ENCODE measurements at places on chromosomes 13 and 19.

- no peak for DNase-seq
Measured at GRCh38 chr13:101697745-101698144, 245.3 kb downstream of the ITGBL1 start.

DNA sequence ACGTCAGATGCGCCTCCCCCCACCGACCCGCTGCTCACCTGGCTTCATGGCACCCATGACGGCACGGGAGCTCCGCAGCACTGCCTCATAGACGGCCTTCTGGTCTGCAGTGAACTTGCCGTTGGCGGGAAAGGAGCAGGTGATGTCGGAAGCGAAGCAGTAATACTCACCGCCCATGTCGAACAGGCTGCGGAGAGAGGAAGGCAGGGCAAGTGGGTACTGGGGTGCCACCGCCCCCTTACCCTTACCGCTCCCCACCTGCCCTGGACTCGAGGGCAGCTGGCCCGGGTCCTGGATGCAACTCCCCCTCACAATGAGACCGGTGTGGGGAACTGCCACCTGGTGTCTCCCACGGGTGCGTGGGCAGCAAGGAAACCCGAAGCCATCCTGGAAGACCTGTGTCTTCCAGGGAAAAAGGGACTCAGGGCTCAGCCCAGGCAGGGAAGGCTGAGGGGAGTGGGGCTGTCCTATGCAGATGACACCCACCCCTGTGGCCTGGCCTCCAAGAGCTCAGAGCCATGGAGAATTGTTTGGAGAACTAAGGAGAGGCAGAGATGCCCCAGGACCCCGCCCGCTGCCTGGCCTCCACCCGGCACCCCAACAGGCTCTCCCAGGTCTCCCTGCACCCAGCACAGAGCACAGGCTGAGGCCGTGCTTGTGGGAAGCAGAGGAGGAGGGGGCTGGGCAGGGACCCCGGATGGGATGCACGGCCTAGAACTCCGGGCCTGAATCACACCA, 28.3 kb downstream of the CEBPG start:
- DNase-seq = no peak

DNA sequence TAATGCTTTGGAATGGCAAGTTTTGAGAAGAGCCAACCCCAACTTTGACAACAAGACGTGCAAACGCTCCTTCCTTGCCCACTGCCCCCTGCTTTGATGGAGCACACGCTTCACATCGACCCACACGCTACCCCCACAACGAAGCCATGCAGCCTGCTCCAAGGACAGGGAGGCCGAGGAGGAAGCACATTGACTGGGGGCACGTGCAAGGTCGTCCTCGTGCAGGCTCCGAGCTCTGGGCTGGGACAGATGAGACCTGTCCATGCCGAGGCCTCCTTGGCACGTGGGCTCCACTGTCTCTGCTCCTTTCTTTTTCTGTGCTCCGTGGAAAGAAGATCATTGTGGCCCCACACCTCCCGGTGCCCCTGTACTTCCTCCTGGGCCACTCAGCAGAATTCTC, 309.0 kb downstream of the TEX29 start:
- no peak for DNase-seq

DNA sequence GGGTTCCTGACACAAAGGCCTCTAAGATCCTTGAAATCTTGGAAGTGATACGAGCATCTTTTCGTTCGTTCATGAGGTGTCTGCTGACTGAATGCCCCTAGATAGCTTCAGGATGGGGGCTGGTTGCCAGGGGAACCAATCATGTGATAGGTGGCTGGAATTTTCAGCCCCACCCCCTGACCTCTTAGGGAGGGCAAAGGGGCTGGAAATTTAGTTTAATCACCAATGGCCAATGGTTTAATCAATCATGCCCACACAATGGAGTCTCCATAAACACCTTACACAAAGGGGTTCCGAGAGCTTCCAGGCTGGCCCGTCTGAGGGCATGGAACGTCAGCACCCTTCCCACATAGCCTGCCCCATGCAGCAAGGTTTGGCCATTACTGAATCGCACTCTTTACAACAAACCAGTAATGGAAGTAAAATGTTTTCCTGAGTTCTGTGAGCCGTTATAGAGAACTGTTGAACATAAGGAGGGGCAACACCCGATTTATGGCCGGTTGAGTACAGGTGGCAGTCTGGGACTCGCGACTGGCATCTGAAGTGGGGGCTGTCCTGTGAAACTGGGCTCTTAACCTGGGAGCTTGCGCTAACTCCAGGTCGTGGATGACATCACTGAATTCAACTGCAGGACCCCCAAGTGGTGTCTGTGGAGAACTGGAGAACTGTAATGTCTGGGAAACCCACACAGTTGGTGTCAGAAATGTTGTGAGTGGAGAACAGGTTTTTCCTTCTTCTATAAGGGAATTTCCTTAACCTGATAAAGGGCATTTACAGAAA, 25.6 kb downstream of the MLLT1 start:
- no peak for DNase-seq

DNA sequence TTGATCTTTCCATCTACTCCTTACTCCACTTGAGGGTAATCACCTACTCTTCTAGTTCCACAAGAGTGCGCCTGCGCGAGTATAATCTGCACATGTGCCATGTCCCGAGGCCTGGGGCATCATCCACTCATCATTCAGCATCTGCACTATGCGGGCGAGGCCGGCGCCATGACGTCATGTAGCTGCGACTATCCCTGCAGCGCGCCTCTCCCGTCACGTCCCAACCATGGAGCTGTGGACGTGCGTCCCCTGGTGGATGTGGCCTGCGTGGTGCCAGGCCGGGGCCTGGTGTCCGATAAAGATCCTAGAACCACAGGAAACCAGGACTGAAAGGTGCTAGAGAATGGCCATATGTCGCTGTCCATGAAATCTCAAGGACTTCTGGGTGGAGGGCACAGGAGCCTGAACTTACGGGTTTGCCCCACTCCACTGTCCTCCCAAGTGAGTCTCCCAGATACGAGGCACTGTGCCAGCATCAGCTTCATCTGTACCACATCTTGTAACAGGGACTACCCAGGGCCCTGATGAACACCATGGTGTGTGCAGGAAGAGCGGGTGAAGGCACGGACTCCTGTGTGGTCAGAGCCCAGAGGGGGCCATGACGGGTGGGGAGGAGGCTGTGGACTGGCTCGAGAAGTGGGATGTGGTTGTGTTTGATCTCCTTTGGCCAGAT, 2.7 kb upstream of the KLK2 start:
- no peak for DNase-seq

GRCh38 chr13:70580825-70581224, 472.6 kb upstream of the KLHL1 start:
- no peak for DNase-seq

DNA sequence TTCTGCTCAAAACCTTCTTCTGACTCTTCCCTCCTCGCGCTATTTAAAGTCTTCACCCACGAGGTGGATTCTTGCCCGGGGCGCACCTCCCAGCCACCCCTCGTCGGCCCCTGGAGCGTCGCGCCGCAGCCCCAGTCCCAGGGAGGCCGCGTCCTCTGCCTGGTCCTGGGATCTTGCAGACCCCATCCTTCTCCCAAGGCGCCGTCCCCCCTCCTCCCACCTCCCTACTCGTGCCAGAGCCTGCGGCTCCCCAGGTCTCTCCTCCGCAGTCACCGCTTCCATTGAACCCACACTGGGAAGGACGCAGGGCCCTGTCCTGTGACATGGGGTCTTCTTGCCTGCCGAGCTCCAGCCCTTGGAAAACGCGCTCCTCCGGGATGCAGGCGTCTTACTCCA, 486 bp downstream of the ZNF808 start:
- DNase-seq = no peak

DNA sequence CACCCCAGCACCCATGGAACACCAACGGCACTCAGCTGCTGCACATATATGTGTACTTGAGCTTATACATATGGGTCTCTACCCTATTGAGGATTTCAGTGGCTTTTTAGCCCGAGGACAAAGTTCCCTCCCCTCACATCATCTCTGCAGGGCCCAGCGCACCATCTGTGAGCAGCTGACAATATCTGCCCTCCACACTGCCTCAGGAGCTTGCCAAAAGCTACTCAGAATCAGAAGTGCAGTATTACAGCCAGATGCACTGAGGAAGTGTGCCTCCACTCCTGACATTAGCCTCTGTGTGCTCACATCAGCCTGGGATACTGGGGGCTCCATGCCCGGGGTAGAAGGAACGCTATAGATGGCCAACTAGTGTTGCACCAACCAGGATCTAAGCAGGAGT, 903.9 kb downstream of the UQCRFS1 start:
- DNase-seq = no peak

DNA sequence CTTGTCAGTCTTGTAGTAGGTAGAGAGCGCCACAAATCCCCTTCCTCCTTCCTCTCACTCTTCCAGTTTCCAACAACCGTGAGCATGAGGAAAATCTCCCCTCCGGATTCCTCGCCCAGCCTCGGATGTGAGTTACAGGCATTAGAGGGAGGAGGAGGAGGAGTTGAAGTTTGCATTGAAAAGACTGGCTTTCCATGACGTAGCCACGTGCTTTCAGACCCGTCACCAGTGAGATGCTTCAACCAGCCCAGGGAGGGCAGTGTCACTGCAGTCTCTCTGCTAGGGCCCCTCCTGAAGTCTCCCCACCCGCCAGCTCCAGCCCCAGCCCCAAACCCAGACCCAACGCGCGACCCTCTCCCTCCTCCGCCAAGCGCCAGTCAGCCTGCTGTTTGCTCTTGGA, 442 bp upstream of the FGF14 start:
- peak; percentile 34 for DNase-seq

- DNase-seq = no peak
Measured at GRCh38 chr19:8648240-8648639, 17.8 kb downstream of the NFILZ start.

DNA sequence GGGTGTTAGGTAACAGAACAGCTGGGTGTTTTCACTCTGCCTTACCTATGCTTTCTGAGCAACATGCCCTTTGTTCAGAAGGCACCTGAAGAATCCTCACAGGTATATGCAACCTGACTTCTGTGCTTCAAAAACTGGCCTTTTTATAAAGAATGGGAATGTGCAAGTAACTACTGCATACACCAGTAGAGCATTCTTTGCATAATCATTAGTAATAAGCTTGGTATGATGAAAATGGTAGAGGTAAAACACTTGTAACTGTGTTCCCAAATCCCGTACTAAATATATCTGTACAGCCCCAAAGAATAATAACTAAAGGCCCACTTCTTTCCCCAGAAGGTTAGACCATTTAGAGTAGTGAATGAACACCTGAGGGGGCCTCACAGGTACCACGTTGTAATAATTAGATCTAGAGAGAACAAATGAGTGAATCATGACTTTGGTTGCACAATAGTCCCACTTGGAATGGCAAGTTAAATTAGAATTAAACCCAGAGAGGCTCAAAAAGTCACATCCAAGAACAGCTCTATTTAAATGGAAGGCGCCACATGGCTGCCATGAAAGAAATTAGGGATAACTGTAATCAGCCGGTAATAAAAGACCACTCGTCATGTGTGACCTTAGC, 413.9 kb downstream of the KLF12 start:
- DNase-seq = no peak

- DNase-seq = no peak
Measured at GRCh38 chr19:14059093-14059480, 2.8 kb downstream of the PALM3 start.

- DNase-seq = peak; percentile 79
Measured at GRCh38 chr19:48899781-48900476, at the start of gene NUCB1. TSS of gene NUCB1 (plus strand) at chr19:48900312. CDS start at chr19:48900797, 485 bp downstream.

- no peak for DNase-seq
Measured at GRCh38 chr19:52231154-52231910, 38.1 kb upstream of the ZNF766 start.

DNA sequence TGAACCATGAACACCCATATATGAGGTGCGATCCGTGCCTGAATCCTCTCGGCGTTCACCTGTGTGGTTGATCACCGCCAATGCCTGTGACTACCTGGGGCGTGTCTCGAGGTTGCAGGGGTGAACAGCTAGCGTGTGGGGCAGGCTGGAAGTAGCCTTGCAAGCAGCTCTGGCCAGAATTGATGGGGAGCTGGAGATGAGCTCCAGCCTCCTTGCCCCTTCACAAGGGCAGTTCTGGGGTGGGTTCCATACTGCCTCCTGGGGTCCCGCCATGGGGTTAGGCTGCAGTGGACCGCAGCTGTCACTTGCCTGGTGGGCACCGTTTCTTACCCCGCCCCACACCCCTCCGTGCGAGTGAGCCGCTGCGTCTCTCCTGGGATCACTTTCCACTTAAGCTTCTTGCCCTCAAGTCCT, 154.5 kb upstream of the SOX1 start:
- no peak for DNase-seq

- DNase-seq = peak; percentile 60
Measured at GRCh38 chr19:41218615-41219507, at the start of gene AXL. TSS of gene AXL (plus strand) at chr19:41219223. CDS start at chr19:41219393, 170 bp downstream.

DNA sequence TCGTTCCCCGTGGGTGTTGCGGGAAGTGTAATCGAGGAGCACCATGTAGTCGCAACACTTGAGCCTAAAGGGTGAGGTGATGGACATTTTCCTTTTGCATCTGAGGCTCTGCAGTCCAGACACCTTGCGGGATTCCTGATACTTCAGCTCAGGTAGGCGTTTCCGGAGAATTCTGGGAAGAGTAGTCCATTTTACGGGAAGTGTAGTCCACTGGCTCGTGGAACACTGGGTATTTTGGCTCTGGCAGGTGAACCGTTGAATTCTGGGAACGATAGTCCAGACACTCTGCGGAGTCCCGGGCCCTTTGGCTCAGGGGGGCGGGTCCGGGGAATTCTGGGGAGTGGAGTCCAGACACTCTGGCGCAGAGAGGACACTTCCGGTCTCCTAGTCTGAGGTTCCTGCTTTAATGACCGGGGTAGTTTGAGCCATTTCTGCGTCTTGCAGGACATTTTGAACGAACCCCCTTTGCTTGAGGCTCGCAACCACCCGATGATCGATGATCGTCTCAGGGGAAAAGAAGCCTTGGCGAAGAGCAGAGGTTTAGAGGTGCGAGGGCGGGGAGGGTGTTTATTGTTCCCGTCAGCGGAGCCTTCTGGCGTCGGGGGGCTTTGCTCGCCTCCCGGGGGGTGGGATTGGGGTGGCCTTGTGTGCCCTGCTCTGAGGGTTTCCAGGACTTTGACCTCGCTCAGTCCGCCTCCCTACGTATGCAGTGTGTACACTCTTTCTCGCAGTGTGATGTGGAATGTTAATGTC, at the start of gene ZNF223:
TSS of gene ZNF223 (plus strand) at position 387 of the 753 bp plus-strand sequence. CDS start 3,141 bp downstream, outside the sequence.
- peak; percentile 80 for DNase-seq

Data from hypothalamus (tissue), 51 donors.